ENCODE measurements at places on chromosomes 16 and 17. TPM values are rescaled to one million over a fixed set of nuclear protein-coding genes. Genes with fewer than 3 reads are reported as not detected.

GRCh38 chr16:85316321-85316919, 204.1 kb upstream of the CIBAR2 start:
- peak; percentile 36 for DNase-seq

DNA sequence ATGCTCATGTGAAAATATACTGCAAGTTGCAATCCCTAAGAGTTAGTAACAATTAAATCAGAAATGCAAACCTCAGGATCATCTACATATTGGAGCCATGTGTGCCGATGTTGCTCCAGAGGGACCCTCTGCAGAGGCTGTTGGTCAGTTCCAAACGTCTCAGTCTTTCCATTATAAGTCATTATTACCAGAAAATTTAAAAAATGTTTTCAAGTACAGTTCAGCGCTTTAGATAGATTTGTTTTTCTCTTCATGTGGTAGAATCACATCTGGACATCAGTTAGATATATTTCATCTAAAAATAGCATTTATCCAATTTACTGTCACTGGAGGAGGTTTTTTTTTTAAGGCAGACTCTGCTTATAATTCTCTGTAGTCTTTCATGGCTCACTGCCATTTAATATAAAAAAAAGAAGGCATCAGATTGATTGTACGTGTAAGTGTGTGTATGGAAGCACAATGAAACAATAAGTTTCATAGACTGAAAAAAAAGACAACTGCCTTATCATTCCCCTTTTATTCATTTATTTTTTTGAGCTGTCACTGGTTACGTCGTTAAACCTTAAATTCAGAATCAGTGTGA, 46.1 kb upstream of the MARCHF10 start:
- DNase-seq, result no peak

DNA sequence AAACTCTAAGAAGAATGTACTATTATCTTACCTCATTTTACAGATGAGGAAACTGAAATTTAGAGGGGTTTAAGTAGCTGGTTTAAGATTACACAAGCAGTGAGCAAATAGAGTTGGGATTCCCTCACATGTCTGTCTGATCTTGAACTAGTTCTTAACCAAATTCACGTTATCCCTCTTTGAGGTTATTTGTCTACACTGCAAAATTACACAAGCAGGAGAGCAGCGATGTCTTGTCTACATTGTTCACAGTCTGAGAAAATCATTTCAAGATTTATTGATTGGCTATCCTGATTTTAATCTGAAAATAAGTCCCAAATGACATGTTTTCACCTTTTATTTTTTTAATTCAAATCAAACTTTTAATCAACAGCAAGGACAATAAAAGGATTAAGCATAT, 56.9 kb downstream of the SOX9 start:
- no peak for DNase-seq

Gene CDYL2
- not detected for polyA plus RNA-seq

Gene KCNJ12
- not detected for polyA plus RNA-seq
